ENCODE measurements at places on chromosomes 5 and 9.
A peak's percentile ranks its signal among the peaks of the same experiment; 100 is the strongest.

DNA sequence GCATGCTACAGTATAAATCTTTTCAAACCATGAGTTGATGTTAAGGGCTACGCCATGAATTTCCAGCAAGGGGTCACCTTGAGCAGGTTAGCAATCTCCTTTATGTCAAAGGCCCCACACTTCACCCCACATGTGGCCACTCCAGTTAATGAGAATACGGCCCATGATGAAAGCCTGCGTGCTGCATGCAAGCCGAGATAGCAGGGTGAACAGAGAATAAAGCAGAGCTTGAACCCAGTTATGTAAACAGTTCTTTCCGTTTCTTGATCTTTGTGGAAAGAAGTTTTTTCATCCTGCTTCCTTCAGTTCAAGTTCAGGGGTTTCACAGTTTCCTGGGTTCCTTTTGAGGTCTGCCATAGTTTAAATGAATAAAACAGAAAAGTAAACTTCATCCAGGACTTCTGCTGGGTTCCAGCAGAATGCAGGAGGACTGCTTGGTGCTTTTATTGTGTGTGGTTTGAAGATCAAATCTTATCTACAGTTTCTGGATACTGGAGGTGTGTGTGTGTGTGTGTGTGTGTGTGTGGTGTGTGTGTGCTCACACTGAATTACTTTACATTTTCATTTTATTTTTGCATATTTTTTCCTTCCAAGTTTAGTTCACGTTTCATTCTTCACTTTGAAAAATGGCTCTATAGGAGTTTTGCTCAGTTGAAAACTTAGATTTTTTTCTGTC is 87.1 kb downstream of the HMHB1 start:
- DNase-seq, result no peak

GRCh38 chr5:181188700-181189362 is 16.2 kb downstream of the TRIM7 start:
- peak; percentile 93 for DNase-seq

DNA sequence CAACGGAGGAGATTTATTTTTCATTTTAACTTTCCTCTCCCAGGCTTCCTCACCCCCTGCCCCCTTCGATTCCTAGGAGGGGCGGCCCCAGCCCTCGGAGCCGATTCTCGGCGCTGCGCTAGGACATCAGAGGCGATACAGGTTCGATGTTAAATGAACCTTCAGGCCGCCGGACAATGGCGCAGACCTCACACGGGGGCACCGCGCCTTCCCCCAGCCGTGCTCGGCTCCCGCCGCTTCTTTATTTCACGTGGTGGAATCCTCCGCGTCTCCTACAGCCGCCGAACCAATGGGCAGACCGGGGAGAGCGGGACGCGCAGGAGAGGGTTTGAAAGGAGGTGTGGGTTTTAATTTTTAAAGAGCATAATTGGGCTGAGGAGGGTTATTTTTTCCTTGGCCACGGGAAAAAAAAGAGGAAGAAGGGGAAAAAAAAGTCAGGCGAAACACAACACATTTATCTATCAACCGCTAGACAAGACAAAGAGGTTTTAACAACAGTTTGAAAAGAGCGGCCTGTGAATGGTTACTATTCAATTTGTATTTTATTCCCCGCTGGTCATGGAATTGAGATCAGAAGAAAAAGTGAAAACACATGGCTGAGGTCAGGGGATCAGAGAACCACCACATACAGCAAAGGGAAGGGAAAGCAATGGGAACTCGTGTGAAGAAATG is 126.8 kb downstream of the TMEM174 start:
- DNase-seq, result no peak

DNA sequence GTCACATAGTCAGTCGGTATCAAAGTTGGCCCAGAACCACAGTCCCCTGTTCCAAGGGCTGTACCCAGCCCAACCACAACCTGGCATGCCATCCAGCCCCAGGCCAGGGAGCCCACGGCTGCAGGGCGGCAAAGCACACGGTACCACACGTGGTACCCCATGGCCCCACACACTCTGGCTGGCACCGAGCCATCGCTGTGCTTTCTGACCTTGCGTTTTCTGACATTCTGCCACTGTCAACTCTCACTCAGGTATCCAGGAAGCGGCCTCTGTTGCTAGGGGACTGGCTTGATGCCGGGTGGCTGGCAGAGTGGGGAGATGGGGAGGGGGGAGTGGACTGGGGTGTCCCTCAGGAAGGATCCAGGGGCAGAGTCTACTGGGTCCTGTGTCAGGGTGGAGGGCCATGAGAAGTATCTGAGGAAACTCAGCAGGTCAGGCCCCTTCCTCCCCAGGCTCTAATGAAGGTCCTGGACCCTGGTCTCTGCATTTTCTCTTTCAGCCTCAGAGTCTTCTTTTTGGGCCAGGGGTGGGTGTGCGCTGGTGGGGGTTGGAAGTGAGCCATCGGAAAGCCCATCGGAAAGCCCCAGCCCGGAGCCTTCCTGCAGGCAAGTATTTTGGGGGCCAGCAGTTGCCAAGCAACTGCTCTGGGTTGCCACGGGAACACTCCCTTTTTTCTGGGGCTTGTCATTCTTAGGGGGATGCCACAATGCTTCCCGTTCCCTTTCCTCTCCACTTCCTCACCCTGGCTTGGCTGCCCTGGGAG is 21.0 kb upstream of the RALGDS start:
- DNase-seq, result peak; percentile 77

DNA sequence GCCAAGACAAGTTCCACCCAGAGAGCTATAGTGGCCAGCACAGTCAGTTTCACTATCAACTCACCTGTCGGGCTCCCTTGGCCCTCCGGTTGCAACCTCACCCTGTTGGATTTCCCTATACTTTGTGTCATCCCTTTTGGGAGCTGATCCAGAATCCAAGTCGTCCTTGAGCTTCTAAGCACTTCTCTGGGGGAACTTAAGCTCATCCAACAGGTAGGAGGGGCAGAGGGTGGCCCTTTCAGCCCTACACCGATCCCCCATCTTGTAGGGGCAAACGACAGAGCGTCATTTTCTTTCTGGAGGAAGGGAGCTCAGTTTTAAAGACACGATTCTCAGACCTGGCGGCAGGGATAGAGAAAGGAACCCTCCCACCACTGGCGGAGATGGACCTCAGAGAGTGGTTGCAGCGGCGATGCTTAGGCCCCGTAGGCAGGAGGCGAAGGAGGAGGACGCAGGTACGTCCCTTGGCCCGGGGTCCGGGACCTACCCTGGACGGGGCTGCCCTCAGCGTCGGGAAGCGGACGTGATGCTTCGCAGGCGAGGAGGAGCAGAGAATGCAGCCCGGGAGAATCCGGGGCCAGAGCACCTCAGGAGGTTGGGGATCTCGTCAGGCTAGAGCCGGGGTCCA is 519 bp downstream of the ZER1 start:
- DNase-seq, result peak; percentile 49

DNA sequence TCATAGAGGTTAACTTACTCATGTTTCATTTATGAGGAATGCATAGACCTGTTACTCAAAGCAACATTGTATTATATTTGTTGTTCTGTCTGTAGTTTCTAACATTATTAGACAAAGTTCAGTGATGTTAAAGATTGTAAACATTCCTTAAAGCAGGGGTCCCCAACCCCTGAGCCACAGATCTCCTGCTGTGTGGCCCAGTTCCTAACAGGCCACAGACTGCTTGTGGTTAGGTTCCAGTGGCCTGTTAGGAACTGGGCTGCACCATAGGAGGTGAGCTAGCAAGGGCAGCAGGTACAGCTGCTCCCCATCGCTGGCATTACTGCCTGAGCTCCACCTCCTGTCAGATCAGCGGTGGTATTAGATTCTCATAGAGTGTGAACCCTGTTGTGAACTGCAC is 181.1 kb downstream of the KDM4C start:
- no peak for DNase-seq

GRCh38 chr5:95777441-95777840 is 45.1 kb downstream of the GLRX start:
- no peak for DNase-seq

- no peak for DNase-seq
These were observed 391.0 kb downstream of the TMEM232 start for GRCh38 chr5:110335361-110336066.

- DNase-seq, result no peak
These were observed 65.8 kb downstream of the NDUFAF2 start for GRCh38 chr5:61010467-61011454.

GRCh38 chr5:109256486-109256885 is 153.3 kb downstream of the PJA2 start:
- DNase-seq, result no peak

- DNase-seq, result no peak
These were observed 234.0 kb downstream of the CACNA1B start for GRCh38 chr9:138111607-138112006.

DNA sequence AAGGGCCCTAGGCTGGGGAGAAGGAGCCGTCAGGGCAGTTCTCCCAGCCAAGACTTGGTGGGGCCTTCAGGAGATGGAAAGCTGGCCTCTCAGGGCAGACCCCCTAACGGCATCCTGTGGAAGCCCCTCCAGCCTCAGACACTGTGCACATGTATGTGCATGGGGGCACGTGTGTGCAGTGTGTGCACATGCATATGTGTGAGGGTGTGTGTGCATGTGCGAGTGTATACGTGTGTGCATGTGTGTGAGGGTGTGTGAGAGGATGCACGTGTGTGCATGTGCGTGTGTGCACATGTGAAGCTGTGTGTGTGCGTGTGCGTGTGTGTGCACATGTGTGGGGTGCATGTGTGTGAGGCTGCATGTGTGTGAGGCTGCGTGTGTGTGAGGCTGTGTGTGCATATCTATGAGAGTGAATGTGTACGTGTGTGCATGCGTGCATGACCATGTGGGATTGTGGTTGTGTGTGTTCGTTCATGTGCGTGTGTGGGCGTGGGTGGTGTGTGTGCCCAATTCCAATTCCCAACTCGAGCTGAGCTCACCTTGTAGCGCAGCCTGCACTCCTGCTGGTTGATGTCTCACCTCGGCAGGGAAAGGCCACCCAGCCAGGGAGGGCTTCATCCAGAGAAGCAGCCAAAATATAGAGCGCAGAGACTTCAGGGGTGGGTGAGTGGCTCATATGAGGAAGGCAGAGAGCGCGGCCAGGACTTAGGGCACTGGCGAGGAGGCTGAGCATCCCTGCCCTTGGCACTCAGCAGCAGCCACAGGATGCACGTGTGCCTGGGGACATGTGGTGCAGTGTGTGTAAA is 142.7 kb upstream of the PPP1R26 start:
- no peak for DNase-seq

DNA sequence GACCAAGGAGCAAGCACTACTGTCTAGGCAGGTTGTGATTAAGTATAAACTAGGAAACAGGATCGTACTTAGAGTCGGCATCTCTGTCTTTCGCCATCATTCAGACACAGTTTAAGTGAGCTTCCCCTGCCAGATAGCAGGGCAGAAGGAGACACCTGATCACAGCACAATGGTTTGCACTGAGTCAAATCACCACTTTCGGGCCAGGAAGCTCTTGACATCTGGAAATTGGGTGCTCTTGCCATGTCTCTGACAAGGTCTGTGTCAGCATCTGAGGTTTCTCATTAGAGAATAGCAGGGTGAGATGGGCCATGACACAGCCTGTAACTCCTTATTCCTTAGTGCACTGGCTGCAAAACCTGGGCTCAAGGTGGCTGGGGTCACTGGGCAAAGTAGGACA is 8.3 kb downstream of the ADRB2 start:
- no peak for DNase-seq

DNA sequence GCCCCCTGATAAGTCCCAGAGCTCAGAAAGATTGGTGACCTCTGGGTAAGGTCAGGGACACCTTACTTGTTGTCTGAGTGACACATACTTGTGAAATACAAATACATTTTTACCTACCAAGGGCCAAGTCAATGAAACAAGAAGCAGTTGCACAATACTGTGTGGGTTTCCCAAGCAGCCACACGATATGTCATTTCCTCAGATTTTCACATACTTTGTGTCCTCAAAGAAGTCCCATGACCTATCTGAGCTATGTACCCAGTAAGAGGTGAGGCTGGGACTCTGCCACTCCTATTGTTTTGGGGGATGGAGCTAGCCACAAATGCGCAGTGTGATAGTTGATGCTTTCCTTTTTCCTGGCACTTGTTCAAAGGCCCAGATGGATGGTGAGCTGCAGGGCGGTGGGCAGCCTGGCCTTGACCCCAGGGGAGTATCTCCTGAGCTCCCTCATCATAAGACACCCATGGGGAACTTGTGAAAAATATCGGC is 4.8 kb upstream of the SLC25A51 start:
- peak; percentile 17 for DNase-seq

GRCh38 chr5:59038798-59039295 is 456.0 kb downstream of the RAB3C start:
- DNase-seq, result no peak

DNA sequence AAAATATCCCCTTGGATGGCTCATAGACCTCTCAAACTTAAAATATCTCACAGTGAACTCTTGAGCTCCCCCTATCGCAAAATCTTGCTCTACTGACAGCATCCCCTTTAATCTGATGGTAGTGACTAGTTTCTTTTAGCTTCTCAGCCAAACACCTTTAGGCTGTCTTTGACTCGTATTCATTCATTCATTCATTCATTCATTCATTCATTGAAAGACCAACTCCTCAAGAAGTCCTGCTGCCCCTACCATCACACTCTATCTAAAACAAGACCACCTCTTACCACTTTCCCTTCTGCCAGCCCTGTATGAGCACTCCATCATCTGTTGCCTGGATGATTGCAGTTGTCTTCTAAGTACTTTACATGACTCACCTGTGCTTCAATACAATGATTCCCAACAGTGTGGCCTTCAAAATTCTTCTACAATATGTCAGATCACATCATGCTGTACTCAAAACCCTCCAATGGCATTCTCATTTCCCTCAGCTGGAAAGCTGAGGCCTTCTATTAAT is 46.8 kb downstream of the ITGA2 start:
- DNase-seq, result no peak

GRCh38 chr9:77985996-77986395 is 45.6 kb downstream of the GNAQ start:
- DNase-seq, result no peak

DNA sequence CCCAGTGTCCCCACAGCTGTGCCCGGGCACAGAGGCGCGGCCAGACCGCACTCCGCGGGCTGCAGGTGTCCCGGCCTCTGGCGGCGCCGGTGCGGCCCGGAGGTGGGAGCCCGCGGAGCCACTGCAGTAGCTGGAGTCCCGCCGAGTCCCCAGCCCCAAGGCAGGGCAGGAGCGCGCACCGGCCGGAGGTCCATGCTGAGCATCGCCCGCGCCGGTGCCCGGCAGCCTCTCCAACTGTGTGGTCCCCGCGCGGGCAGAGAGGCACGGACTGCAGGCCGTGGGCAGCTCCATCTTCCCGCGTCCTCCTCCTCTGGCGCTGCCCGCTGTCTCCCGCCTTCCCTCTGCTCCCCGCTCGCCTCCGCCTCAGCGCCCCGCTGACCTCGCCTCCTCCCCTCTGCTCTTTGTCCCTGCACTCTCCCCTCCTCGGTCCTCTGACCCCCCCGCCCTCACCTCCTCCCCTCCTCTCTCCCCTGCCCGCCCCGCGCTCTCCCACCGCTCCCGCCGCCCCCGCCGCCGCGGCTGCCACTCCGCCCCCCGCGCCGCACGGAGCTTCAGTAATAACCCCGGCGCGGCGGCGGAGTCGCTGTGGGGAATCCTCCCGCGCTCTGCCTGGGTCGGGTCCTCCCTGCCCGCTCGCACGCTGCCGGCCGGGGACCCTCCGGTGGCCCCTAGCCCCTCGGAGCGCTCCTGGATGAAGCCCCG is at the start of gene ADAMTS16:
TSS of gene ADAMTS16 (plus strand) at position 554 of the 702 bp plus-strand sequence. CDS start at position 692, 138 bp downstream.
- no peak for DNase-seq

Measured in stimulated activated CD8-positive, alpha-beta memory T cell treated with anti-CD3 and anti-CD28 coated beads, Interleukin-4, amount 100 ng/mL, for 48 hours (primary cell).